ENCODE measurements at places on chromosomes 1 and 21. TPM values are rescaled to one million over a fixed set of nuclear protein-coding genes. Genes with fewer than 3 reads are reported as not detected.

DNA sequence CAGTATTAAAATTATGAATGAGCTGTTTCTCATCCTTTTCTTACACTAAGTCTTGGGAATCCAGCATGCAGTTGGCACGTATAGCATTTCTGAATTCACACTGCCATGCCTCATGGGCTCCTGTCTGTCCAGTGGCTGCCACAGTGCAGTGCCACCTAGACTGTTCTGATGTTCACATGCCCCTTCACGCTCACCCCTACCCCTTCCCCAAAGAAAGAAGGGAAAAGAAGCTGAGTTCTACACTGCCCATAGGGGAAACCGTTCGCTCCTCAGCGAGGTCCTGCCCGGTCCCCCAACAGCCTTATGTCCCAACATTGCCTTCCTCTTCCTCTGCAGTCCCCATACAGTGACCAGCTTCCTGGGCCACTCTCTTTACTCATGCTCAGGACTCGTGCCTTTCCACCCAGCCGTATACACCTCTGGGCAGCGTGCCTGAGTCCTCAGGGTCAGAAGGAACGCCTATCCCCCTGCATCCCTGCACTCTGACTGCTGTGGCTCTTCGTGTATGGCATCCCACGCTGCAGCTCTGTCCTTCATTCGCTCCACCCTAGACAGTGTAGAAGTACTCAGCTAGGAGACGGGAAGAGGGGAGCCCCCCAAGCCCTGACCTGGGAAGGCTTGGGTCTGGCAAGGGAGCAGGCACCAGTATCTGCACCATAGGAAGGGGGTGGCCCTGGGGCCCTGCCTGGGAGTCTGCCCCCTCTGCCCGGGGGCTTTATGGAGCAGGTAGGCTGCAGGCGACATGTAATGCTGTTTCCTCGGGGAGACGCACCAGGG is 24.1 kb upstream of the ARF1 start:
- DNase-seq: no peak

DNA sequence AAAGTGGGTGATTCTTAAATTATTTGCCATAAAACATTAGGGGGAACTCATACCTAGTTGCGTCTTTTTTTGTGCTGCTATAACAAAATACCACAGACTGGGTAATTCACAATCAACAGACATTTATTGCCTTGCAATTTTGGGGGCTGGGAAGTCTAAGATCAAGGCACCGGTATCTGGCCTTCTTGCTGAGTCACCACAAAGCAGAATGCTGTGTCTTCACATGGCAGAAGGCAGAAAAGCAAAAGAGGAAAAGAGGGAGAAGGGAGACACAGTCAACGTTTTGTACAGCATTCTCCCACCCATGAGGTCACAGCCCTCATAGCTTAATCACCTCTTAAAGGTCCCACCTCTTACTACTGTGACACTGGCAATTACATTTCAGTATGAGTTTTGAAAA is 291.0 kb downstream of the CHRM3 start:
- DNase-seq: no peak

Gene NPHS2
- not detected for total RNA-seq

DNA sequence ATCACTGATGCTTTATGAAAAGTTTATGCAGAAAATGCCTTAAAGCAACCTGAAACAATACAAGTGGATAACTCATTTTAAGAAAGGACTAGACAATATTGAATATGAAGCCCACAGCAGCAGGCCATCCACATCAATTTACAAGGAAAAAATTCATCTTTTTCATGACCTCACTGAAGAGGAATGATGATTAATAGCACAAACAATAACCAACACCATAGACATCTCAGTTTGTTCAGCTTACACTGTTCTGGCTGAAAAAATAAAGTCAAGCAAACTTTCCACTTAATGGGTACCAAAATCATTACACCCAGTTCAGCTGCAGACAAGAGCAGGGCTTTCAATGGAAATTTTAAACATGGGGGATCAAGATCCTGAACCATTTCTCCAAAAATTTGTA is 380.6 kb upstream of the NEGR1 start:
- DNase-seq: no peak

DNA sequence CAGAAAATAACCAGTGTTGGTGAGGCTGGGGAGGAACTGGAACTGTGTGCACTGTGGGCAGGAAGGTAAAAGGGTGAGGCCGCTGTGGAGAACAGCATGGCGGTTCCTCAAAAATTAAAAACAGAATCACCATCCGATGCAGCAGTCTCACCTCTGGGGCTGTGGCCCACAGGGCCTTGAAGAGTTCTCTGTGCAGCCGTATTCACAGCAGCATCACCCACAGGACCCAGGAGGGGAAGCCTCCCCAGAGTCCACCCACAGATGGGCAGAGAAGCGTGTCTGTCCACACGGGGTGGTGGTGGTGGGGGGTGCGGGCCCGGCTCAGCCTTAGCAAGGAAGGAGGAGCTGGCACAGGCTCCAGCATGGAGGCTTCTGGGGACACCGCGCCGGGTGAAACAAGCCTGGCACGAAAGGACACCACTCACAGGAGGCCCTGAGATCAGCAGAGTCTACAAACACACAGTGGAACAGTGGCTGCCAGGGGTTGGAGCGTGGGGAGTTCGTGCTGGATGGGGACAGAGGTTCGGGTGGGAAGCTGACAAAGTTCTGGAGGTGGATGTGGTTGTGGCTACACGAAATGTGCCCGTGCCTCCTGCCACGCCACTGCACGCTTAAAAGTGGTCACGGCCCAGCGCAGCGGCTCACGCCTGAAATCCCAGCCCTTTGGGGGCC is 11.5 kb downstream of the MORN1 start:
- peak; percentile 50 for DNase-seq

GRCh38 chr1:177368255-177368654 is 197.5 kb downstream of the BRINP2 start:
- no peak for DNase-seq

Gene MTOR
- total RNA-seq: 21.5 TPM

GRCh38 chr1:55860798-55861519 is 645.8 kb upstream of the USP24 start:
- DNase-seq: no peak

- DNase-seq: no peak
Observed at GRCh38 chr1:175628548-175629317, 114.7 kb downstream of the TNR start.

- DNase-seq: no peak
Observed at GRCh38 chr1:165327538-165327937, 29.0 kb downstream of the LMX1A start.

- DNase-seq: no peak
Observed at GRCh38 chr1:1216770-1217620, 3.0 kb upstream of the TNFRSF4 start.

DNA sequence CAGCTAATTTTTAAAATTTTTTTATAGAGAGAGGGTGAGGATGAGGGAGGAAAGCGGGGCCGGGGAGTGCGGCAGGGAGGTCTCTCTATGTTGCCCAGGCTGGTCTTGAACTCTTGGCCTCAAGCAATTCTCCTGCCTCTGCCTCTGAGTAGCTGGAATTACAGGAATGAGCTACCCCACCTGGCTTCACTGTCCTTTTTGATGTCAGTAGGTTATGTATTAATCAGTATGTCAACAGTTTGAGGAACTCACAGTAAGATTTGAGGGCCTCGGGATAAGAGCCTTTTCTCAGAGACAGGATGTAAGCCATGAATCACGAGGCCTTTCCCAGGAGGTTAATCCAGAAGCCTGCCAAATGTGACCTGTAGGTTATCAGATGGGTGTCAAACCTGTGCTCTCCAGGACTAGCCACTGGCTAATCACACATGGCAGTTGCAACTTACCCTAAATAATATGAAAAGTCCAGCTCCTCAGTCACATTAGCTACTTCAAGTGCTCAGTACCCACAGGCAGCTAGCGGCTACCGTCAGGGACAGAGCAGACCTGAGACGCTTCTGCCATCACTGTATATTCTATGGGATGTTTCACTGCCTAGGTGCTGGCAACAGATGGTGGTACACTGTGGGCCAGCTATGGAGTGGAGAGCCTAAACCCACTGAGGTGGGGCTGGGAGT is 33.1 kb downstream of the TRIM67 start:
- DNase-seq: no peak

Gene UQCRH
- 782 TPM for total RNA-seq

GRCh38 chr1:75129660-75129982 is 4.6 kb upstream of the LHX8 start:
- no peak for DNase-seq

Gene TRABD2B
- total RNA-seq: not detected

DNA sequence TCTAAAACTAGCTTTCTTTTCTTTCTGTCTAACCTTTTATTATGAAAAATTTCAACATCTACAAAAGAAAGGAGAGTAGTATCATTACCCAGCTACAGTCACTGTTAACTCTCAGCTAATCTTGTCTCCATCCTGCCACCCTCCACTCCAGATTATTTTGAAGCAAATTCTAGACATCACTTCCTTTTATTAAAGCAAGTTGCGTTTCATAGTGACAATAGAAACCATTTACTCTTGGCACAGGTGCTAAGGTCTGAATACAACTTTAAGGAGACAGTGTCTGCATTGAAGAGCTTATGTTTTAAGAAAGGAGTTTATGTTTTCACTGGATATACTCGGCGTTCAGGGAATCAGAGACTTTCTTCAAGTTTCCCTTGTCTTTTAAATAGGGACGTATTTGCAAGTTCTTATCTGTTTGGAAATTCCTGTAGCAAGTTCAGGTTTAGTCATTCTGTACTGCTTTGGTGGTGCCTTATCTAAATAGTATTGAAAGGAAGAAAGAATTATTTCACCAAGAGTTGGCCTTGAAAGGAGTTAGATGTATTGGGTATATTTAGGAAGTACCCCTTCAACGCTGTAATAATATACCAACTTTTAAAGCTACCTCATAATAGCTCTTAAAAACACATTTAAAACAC is 42.7 kb downstream of the ITSN1 start:
- DNase-seq: no peak

- DNase-seq: peak; percentile 94
Observed at GRCh38 chr1:209106237-209106741, 477.2 kb upstream of the CAMK1G start.

- no peak for DNase-seq
Observed at GRCh38 chr21:38804030-38804788, 1.5 kb upstream of the ETS2 start.

Gene HEYL
- total RNA-seq: 1.2 TPM

GRCh38 chr1:110118636-110119396 is 6.6 kb downstream of the UBL4B start:
- DNase-seq: no peak

DNA sequence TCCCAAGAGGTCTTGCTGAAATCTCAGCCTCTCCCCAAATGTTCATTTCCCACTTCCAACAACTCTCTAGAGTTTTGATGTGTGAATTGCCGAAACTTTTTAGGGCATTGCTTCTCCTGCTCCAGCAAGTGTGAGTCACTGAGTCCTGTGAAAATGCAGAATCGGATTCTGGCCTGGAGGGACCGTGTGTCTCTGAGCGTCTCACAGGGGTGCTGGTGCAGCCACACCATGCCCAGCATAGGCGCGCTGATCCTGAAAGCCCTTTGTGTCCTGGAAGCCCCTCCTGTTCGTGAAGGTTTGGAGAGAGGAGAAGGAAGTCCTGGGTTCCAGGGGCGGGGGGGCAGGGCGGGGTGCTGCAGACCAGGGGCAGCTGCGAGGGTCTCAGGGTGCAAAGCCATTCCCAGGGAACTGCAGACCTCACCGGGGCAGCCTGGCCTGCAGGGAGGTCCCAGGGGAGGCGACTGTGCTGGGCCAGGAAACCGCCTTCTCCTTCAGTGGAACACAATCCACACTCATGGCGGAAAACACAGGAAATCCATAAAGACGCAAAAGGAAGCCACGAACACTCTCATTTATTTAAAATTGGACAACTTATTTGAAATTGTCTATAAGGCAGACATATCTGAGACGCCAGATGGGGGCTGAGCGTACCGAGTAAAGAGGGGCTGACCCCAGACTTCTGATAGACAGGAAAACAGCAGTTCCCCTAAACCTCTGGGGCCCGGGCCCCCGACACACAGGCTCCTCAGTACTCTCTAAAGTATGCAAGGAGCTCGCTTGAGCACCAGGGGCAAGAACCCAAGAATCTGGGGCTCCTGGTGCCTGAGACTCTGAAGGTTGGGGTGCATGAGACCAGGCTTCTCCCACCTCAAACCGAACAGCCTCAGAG is 43.5 kb upstream of the ADARB1 start:
- DNase-seq: no peak

- DNase-seq: peak; percentile 68
Observed at GRCh38 chr21:31338908-31339368, 5.1 kb downstream of the TIAM1 start.

Gene UBXN10
- 3.5 TPM for total RNA-seq

GRCh38 chr1:200154069-200154767 is 126.7 kb downstream of the NR5A2 start:
- DNase-seq: no peak

DNA sequence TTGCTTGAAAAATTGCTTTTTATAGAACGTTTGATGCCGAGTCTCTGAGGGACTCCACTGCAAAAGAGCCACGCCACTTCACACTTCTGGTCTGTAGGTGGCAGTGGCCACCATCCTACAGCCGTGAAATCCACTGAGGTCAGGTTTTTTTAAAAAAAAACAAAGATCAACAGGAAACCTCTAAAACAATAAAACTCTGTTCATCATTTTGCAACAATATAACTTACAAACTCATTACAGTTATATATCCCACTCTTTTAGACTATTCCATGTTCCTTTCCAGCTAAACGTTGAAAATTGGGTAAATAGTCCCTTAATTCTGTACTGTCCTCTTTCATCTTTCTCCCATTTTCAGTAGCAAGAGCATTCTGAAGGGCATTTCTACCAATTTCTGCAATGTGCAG is 64.6 kb upstream of the FMN2 start:
- peak; percentile 55 for DNase-seq

DNA sequence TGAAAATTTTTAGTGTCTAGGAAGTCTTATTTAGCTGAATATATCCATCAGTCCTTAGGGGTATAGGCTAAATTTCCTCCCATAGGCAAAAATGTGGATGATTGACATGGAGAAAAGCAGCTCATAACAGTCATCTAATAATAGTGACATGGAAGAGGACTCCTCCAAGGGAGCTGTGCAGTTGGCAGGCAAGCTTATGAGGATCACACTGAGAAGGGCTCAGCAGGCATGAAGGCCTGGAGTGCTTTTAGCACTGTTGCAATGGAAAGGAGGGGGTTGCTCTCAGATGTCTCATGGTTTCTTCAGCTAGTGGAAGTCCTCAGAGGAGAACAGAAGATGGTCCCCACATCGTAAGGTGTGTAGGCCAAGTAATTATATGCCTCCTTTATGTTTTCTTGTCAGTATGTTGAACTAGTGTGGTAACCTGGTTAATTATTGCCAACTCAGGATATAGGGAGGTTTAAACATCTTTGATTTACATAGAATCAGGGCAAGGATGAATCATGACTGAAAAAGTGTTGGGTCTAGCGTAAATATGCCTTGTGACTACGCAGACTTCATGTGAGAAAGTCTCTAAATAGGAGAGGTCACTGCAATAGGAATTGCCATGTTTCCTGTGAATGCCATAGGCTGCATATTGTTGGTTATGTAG is 18.9 kb downstream of the VN1R5 start:
- no peak for DNase-seq

- no peak for DNase-seq
Observed at GRCh38 chr1:33965086-33965485, 101.2 kb downstream of the HMGB4 start.

DNA sequence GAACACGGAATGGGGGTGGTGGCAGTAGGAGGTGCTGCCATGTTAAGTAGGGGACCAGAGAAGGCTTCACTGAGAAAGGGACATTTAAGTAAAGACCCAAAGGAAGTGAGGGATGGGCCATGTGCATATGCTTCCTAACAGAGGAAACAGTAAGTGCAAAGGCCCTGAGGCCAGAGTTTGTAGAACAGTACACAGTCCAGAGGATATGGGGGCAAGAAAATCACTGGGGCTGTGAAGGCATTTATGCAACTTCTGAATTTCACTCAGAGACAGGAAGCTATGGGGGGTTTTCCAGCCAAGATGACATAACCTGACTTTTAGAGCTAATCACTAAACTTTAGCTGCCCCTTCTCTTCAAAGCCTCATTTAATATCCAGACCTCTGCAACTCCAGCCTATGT is 202.5 kb upstream of the EDN2 start:
- DNase-seq: no peak
